ENCODE measurements at places on chromosomes 1 and 21. TPM values are rescaled to one million over a fixed set of nuclear protein-coding genes. Genes with fewer than 3 reads are reported as not detected.

DNA sequence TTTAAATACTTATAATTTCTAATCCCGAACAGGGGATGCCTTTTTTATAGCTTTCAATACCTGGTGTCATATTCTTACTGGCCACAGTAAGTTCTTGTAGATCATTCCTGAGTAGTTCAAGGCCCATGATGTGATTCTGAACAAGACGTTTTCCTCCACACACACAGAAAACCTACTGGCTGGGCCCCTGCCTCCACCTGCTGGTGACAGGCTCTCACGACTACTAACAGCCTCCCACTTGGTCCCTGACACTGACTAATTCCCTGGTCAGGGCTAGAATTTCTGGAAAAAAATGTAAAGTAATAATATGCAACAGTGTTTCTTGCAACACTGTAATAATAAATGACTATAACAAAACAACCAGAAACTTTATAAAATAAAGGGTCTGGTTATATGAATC, 50.4 kb upstream of the RIPK4 start:
- ATAC-seq, result peak; percentile 76

- no peak for ATAC-seq
These were observed 36.9 kb downstream of the TP73 start for GRCh38 chr1:3689138-3689750.

GRCh38 chr1:246730839-246731238, 6.6 kb downstream of the SCCPDH start:
- no peak for ATAC-seq

DNA sequence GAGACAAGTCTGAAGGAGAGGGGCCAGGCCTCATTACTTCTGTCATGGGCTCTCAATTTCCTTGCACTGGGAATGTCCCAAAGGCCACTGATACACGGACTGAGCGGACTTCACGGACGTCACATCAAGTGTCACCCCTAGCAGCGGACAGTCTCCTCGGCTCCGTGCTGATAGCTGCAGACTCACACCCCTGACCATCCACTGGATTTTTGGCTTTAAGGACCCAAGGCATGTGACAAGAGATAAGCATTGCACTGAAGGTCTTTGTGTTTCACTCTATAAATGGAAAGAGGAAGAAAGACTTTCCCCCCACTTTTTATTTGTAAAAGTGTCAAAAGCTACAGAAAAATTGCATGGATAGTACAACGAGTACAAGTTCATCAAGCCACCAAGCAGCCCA, 200.4 kb upstream of the FGGY start:
- ATAC-seq, result no peak

GRCh38 chr21:28357743-28358142, 634.9 kb downstream of the LTN1 start:
- no peak for ATAC-seq

- no peak for ATAC-seq
These were observed 729.8 kb downstream of the KCNT2 start for GRCh38 chr1:195878478-195878877.

Gene CD84
- total RNA-seq, result 1.2 TPM

Gene LCE3D
- total RNA-seq, result 7.7 TPM

Gene CYYR1
- total RNA-seq, result 4.6 TPM

Gene LHX8
- not detected for total RNA-seq

Gene REN
- total RNA-seq, result not detected

Gene C2CD4D
- total RNA-seq, result 0.24 TPM
